Left colon (tissue), 2 donors: ENCODE measurements at places on chromosomes 7 and 10. TPM values are rescaled to one million over a fixed set of nuclear protein-coding genes. Genes with fewer than 3 reads are reported as not detected.

The RNF133 gene
- 0.53 TPM for total RNA-seq

The CHPF2 gene
- 48.8 TPM for total RNA-seq

The CYP3A7 gene
- 0.34 TPM for total RNA-seq

DNA sequence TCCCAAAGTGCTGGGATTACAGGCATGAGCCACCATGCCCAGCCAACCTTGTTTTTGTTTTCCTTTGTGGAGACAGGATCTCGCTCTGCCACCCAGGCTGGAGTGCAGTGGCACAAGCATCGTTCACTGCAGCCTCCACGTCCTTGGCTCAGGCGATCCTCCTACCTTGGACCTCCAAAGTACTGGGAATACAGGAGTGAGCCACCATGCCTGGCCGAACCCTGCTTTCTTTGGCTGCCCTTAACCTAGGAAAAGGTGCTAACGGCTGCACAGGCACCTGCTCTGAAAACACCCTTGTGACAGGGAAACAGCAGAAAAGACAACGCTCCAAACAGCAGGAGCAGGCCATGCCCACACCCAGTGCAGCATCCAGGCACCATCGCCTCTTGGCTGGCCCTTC lies 71.9 kb downstream of the OAT start:
- no peak for DNase-seq

DNA sequence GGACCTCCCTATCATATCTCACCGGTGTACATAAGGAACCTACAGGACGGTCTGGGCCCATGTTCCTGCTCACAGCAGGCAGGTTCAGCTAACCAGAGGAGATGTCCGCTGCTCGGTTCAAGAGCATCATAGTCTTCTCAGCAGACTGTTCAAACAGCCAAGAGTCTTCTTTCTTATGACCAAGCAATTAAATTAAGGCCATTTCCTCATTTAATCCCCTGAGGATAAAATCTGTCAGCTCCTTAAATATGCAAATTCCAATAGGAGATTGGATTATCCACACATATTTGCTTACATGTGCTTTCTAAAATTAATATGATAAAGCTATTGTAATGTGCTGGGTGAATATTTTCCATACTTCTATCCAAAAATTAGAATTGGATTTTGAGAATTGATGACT lies 59.7 kb downstream of the LMBR1 start:
- DNase-seq, result no peak

DNA sequence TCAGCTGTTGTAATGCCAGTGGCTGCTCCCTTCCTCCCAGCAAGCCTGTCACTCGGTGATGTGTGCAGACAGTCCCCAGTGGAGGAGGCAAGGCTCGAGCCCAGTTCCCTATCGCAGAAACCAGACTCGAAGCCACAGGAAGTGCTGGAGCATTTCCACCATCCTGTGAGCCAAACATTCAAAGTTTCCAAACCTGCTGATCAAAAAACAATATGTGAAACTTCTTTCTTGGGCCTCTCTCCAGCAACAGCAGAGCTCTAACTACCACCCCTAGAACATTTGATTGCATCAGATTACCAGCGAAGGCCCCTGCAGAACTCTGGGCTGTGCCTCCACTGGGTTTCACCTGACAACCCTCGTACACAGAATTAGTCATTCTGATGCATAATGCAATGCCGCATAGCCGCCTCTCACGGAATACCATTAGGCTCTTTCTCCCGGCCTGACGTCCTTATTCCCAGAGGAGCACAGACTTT lies 94.0 kb downstream of the ELMO1 start:
- peak; percentile 55 for DNase-seq

GRCh38 chr7:154686305-154686704 lies 316.6 kb downstream of the PAXIP1 start:
- no peak for DNase-seq

The MAGI2 gene
- total RNA-seq, result 3.5 TPM

GRCh38 chr10:122237331-122237990 lies 33.6 kb upstream of the BTBD16 start:
- DNase-seq, result peak; percentile 9

The INSIG1 gene
- 148 TPM for total RNA-seq

DNA sequence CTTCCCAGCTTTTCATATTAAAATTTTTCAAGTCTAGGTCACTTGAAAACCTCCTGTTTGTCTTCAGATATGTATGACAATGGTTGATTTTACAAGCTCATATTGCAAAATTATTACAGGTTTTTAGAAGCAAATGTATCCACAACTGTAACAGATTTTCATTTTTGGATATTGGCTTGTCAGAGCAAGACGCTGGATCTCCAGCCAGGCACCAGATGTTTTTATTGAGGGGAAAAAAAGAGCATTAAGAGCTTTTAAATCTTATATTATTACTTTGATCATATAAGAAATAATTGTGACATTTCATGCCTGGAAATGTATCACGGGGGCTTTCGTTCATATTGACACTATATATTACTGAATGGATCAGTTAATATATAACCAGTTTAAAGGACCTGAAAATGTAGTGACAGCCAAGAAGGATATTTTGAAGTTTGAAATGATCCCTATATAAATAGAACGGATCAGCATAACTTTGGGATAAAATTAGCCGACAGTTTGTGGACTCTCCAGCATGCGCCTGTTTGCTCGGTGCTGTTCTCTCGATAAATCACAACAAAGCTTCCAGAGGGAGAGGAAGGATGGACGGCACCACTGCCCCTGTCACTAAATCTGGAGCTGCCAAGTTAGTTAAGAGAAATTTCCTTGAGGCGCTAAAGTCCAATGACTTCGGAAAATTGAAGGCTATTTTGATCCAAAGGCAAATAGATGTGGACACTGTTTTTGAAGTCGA lies at the start of gene ASB4:
Gene ASB4, plus strand, starts transcription at position 553 of the 733 bp plus-strand sequence. Its CDS starts 29 bp downstream, at position 582.
- DNase-seq, result no peak

The SRRM3 gene
- 0.92 TPM for total RNA-seq

GRCh38 chr10:62025901-62026879 lies 124.7 kb downstream of the ARID5B start:
- no peak for DNase-seq

The UCMA gene
- total RNA-seq, result not detected

GRCh38 chr10:77547307-77548050 lies 90.1 kb downstream of the KCNMA1 start:
- no peak for DNase-seq

DNA sequence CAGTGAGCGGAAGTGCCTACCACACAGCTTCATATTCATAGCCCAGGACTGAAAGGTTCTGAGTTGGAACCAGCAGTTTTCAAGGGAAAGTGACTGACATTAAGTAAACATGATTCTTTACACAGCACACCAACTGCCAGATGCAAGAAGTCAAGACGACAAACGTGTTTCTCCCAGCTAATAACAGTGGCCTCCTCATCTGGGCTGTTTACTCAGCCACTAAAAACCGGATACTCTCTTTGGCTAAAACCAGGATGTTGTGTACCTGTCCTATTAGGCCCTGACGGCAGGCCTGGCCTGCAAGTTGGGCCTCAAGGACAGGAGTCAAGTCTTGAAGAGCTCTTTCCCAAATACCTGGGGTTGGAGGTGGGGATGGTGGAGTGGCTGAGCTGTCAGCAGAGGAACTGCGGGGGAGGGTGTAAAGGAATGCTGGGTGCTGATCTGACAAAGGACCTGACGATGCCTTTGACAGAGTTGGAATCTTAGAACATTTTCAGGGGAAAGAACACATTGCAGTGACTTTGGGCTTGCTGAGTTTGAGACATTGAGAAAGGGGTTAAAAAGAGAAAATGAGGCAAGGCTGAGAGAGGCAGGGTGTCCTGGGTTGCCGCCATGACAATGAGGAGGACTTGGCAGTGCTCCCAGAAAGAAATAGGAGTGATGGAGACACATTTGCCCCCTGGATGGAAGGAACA lies 57.7 kb downstream of the STEAP1B start:
- peak; percentile 20 for DNase-seq

DNA sequence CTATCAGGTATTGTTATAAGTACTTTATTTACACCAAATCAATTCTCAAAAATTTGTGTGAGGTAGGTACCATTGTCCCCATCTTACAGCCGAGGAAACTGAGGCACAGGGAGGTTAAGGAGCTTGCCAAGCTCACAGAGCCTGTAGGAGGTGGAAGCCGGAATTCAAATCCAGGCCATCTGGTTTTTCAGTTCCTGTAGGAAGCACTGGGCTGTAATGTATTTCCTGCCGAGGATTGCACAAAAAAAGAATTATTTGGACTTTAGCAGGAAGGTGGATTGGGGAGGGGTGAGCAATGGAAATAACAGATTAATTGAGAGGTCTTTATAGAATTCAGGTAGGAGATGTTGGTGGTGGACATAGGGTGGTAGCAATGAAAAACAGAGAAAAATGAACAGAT lies 315.3 kb upstream of the AUTS2 start:
- DNase-seq, result no peak

GRCh38 chr10:132707121-132707775 lies 78.7 kb downstream of the NKX6-2 start:
- DNase-seq, result peak; percentile 74

DNA sequence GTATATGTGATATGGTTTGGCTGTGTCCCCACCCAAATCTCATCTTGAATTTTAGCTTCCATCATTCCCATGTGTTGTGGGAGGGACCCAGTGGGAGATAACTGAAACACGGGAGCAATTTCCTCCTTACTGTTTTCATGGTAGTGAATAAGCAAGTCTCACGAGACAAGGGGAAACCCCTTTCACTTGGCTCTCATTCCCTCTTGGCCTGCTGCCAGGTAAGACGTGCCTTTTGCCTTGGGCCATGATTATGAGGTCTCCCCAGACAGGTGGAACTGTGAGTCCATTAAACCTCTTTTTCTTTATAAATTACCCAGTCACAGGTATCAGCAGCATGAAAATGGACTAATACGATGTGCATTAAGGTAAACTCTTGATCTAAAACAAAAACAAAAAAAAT lies 357.1 kb upstream of the AOAH start:
- peak; percentile 61 for DNase-seq

The LUC7L2 gene
- total RNA-seq, result 70.8 TPM

GRCh38 chr10:75143353-75143752 lies 31.9 kb downstream of the SAMD8 start:
- no peak for DNase-seq

The CALD1 gene
- 161 TPM for total RNA-seq
